ENCODE measurements at places on chromosomes 3 and 15.

- DNase-seq, result no peak
Observed at GRCh38 chr15:98896802-98897732, 110.5 kb downstream of the PGPEP1L start.

- DNase-seq, result no peak
Observed at GRCh38 chr3:77536038-77536775, 496.3 kb downstream of the ROBO2 start.

DNA sequence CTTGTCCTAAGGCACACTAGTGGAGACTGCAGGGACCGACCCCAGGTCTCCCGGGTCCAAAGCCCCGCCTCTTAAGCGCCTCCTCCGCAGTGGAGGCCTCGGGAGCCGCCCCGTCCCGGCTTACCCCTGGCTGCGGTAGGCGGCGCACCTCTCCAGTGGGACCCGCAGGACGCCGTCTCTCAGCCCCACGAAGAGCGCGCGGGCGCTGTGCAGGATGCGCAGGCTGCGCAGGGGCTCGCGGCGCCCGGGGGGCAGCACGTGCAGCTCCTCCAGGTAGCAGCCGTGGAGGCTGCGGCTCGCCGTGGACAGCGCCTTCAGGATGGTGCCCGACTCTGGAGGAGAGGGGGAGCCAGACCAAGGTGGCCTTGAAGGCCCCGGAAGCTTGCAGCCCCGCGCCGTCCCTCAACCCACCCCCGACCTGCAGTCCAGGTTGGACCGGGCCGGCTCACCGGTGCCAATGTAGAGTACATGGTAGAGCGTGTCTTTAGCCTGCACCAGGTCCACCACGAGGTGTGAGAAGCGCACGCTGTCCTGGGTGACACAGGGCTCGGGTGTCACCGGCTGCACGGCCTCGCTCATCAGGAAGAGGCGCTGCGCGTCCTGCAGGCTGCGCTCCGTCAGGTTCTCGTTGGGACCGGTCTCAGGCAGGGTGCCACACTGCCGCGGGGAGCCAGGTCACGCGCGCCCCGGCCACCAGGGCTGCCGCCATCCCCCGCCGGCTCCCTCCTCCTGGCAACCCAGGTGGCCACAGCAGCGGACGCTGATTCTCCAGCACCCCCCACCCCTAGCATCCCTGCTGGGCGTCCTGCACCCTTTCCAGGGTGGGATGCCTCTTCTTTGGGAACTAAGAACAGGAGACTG lies 105.5 kb downstream of the SEMA5B start:
- no peak for DNase-seq

DNA sequence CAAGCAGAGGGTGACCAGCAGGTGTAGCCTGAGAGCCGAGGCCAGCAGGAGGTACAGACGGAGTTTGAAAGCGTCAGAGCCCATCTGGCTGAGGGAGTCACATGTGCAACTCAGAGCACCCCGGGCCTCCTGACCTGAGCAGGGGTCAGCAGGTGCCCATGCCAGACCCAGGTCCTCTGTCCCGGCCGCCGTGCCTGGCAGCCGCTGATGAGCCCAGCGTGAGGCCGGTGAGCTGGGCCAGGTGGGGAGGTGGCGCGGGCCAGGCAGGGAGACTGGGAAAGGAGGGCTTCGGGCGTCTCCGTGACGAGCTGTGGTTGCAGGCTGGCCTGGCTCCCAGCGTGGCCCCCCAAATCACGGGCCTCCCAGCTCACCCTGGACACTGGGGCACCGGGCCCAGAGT lies 130.9 kb downstream of the CHSY1 start:
- no peak for DNase-seq

- DNase-seq, result no peak
Observed at GRCh38 chr3:186315581-186316354, 46.3 kb downstream of the DGKG start.

Data from D341Med (cell line).